ENCODE measurements at places on chromosomes 6 and 20.

- DNase-seq: no peak
Observed at GRCh38 chr6:157708933-157709332, 114.1 kb upstream of the SNX9 start.

DNA sequence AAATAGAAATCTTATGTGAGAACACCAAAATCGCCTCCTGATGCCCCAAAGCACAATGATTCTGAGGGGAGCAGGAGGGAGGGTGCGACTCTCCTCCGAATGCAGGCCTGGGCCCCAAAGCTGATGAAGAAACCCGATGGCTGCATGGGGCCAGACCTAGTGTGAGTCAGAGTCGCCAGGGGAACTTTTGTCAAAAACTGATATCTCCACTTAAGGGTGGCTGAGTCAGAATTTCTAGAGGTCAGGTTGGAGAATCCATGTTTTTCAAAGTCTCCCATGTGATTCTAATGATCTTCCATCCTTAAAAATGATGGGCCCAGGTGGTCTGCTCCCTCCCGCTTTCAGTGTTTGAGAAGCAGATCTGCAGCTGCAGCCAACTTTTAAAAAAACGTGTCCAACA, 172.8 kb downstream of the BACH2 start:
- DNase-seq: no peak

GRCh38 chr6:30075094-30075789, at the start of gene RNF39:
Gene RNF39 (minus strand): TSS chr6:30075769. CDS start chr6:30075585, 184 bp downstream.
- no peak for DNase-seq

DNA sequence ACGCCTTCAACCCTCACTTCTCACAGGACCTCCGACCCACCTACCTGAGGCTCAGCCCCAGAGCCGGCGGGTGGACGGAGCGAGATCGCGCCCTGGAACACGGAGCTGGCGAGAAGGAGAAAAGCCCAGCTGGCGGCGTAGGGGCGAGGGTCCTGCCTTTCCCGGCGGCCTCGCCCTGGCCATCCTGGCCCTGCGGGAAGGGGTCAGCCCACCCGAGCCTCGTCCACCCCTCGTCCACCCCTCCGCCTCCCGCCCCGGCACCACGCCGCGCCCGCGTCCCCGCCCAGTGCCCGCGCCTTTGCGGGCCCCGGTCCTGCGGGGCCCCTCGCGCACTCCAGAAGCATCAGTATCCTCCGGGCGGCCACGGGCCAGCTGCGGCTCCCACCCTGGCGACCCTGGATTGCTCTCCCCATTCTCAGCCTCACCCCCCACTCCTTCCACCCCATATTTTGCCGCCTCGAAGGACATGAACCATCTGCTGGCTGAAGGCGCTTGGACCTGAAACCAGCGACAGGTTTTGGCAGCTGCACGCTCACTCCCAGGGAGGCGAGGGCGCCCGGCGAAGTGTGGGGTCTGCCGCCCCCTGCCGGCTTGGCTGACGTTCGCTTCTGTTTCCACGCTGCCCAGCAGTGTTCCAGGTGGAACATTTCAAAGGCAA, 65.1 kb downstream of the PLG start:
- no peak for DNase-seq

DNA sequence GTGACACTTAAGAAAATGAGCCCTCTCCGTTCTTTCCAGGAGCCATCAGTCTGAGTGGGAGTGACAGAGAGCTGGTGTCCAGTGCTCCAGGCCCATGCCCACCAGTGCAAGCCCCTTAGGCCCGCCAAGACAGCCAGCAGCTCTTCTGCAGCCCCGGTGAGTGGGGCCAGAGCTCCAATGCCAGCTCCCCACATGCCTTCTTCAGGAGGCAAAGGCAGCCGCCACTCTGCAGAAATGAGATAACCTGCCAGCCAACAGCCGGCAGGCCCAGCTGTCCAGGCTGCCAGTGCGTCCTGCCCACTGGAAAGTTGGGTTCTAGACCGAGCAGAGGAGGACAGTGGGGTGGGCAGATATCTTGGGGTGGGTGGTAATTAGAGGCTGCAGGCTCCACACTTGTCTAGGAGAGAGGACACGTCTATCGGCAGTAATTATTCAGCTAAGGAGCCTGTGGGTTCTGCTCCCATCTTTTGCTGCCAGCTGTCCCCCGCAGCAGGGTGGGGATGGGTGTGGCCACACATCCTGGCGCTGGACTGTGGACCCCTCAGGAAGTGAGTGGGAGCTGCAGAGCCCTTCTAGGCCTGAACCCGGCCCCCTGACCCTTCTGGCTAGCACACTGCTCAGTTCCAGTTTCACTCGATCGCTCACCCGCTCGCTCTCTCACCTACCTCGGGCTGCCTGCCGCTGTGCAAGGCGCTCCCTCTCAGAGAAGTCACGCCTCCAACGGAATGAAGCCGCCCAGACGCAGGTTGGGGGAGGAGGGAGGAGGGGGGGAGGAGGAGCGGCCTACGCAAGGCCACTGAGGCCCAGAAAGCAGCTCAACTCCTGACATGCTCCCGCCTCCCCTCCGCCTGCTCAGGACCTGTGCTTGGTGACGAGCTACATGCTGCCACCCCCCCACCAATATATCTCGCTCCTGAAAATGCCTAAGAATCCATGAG, 3.6 kb downstream of the GRM4 start:
- DNase-seq: no peak

- no peak for DNase-seq
Observed at GRCh38 chr6:83838727-83839126, 14.4 kb upstream of the RIPPLY2 start.

DNA sequence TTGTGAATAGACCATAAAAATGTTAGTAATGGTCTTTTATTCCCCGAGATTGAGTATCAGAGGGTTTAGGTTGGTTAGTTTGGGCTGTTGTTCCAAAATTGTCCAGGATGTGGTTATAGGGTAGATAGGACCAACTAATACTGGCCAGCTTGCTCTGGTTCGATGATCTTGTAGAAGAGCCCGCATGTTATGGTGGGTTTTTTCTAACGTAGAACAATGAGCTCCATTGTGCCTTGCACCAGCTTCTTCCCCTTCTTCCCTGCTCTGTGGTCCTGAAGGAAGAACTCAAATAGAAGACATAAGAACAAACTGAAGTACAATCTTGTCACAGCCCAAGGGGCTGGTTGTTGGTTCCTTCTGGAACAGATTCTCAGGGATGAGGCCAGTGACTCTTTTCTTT, 70.5 kb downstream of the RREB1 start:
- no peak for DNase-seq

DNA sequence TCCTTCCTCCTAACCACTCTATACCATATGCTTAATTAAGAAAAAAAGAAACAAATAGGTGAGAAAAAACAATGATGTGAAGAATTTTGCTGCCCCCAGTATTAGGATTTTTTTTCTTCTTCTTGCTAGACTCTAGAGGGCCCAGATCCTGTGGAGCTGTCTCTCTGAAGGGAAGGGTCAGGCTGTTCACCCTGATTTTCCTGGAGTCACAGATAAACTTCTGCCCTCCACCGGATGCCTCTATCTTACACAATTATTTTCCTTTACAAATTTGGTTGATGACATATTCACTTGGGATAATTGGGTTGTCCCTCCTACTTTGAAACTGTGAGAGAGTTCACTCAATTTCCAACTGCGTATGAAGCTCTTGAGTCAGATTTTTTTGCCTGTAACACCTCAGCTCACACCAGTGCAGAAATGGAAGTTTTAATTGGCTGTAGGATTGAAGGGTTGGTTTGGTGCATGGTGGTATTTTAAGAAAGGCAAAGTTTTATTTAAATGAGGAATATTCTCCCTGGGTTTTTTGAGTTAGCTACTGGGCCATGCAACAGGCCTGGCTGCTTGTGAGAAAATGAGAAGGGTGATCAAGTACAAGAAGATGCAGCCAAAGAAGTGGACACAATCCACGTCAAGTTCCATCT, 73.7 kb upstream of the ESR1 start:
- no peak for DNase-seq

- no peak for DNase-seq
Observed at GRCh38 chr6:53752856-53753255, 41.9 kb upstream of the LRRC1 start.

- DNase-seq: no peak
Observed at GRCh38 chr20:21453690-21454089, 56.4 kb upstream of the NKX2-4 start.

- DNase-seq: no peak
Observed at GRCh38 chr6:170117111-170117972, 173.5 kb downstream of the DLL1 start.

DNA sequence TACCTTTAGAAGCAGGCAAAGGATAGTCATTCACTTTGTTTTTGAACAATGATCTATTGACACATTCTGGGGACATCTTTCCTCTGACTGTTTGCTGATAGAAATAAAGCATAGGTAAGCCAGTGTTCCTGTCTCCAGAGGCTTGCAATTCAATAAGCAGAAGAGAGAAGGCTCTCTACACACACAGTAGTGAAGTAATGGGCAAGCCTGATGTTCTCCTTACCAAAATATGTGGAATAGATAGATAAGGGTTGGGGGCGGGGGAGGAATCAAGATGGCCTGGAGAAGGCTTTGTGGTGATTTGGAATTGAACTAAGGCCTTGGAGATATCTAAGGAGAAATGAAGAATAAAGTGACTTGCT, 27.3 kb downstream of the PAQR8 start:
- no peak for DNase-seq

DNA sequence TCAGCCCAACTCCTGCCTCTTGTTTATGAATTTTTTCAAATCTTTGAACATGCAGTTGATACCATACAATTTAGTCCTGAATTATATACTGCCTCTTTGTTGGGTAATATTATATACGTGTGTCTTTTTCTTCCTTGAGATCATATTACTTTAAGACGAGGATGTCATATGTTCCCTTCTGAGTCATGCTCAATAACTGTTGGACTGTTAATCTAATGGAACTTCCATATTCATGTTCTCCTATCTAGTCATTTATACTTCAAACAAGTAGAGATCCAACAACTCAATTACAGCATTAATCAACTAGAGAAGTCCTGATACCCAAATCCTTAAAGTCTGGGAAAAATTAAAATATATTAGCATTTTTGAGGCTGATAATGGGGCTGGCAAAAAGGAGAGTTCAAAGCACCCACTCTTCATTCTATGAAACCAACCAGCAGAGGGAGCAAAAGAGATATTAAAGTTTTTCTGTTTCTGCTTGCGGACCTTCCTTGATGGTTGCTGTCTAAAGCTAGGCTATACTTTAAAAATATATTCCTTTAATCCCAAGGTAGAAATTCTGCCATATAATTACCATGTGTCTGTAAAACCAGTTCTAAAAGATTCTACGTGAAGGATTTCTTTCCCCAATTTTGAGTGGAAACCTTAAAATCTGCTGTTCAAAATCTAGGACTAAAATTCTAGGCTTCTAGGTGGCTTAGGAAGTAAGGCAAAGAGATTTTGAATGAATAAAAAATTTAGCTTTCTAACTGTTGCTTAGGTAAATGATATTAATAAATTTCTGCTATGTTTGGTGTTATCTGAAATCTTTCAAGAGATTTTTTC, 498.9 kb downstream of the BCKDHB start:
- DNase-seq: no peak

DNA sequence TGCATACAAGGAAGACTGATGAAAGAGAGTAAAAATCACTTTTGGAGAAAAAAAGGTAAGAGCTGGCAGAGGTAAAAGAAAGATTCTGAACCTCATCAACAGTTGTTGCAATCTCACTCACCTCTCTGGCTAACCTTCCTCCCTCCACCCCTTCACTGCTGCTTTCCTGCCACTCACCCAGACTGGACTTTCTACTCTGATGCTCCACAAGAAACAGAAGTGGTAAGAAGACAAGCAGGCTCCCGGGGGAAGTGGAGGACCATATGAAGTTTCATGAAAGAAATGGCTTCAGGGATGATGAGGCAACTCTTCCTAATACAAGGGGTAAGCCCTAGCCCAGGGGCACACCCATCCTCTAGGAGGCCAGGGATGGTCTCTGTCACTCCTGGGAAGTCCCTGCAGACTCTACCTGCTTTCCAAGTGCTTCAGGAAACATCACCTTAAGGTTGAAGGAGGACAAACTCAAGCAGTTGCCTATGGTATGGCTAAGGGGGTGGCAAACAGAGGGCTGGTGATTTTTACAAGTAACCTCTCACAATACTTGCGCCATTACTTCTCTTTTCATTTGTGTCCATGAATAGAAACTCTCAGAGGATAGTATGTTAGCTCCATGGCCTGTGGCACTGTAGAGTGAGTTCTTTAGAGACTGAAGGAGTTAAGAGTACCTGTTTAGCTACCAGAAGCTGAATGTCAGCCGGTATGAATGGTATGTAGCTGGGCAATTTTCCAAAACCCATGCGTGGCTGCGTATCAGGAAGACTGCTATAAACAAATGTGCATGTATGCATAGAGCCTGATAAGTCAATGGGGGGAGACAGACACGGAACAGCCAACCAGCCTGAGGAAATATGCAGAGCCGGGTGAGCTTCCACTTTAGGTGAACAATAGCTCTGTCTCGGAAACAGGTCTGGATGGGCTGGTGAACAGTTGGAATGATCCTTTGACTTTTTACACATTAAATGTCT, 112.0 kb downstream of the BACH2 start:
- no peak for DNase-seq

DNA sequence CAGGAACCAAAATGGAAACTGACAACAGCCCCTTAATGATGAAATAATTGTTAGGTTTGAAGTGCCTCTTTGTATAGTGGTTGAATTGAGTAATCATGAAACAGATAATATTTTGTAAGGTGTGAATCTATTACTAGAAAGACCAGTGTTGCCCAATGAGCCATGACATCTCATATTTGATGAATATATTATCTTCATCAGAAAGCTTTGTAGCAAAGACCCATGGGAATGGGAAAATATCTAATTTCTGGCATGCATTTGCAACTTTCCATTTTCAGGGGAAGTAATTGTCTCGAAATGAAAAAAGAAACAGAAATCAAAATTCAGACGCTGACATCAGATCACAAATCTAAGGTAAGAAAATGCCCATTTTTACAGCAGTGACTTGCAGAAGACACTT, 57.3 kb upstream of the LAMP5 start:
- no peak for DNase-seq

GRCh38 chr20:19486446-19486845, 271.6 kb upstream of the RIN2 start:
- no peak for DNase-seq

- DNase-seq: no peak
Observed at GRCh38 chr6:100892116-100892515, 11.0 kb upstream of the ASCC3 start.

- DNase-seq: no peak
Observed at GRCh38 chr6:127347178-127347577, 3.8 kb upstream of the ECHDC1 start.

GRCh38 chr6:38183856-38184584, 364.5 kb downstream of the ZFAND3 start:
- DNase-seq: no peak

GRCh38 chr6:158781692-158782373, 37.3 kb downstream of the EZR start:
- no peak for DNase-seq

DNA sequence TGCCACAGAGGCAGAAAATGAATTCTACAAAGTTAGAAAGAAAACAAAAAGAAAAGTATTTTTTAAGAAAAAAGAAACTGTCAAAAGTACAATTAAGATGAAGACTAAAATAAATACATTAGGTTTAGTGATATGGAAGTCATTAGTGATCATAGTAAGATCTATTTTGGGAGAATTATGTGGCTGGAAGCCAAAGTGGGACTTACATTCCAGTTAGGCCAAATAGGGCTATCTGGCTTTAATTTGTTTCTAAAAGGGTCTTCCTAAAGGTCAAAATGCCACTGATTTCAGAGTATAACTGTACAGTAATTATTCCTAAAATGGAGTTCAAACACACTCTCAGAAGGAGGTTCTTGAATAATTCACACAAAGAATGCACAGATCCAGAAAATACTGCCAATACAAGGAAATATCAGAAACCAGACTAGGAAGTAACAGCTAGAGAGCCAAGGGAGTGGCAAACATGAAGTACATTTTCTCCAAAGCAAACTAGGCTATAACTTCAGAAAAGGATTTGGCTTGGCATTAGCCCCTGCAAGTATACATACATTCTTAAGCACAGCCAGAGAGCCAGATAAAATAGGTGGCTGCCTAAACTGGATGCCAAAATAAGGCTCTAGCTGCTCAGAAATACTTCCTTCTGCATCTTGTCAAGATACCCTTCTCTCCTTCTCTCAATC, 45.3 kb downstream of the PDSS2 start:
- DNase-seq: no peak

All from stimulated activated CD8-positive, alpha-beta memory T cell treated with anti-CD3 and anti-CD28 coated beads, Interleukin-7, amount 100 ng/mL, for 48 hours (primary cell).